ENCODE measurements at places on chromosomes 7 and 10. TPM values are rescaled to one million over a fixed set of nuclear protein-coding genes. Genes with fewer than 3 reads are reported as not detected.

GRCh38 chr7:116095396-116095795 lies 64.8 kb upstream of the TFEC start:
- no peak overlapping the region for H3K27ac ChIP-seq
- no peak for DNase-seq
- no peaks in the 10 kb centered on the region for H3K4me1 ChIP-seq
- no peaks in the 10 kb centered on the region for H3K36me3 ChIP-seq
- H3K4me3 ChIP-seq = no peak overlapping the region

DNA sequence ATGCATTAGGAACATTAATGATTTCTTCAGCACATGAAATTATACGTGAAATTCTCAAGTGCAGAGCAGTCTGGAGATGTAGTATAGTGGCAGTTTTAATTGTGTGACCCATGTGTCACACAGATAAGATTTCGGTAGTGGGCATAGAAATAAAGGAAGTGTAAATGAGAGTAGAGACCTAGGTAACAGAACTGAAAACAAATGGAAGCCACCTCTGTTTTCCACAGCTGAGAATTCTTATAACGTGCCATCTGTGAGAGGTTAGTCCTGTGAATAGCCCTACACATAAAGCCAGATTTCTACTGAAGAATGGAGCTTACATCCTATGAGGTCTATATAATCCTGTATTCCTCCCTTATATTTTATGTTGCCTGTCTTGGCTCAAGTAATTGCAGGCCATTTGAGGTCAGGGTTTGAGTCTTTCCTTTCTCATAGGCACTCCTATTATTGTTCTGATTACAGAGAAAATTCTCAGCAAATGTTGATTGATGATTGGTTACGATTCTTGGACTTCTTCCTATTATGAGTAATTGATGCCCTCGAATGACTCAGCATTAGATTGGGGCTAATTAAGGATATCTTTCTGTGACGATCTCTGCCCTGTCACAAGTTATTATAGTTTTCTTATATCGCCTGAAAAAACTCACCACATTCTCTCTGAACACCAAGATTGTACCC lies 258.2 kb downstream of the KIF20B start:
- no peak for DNase-seq
- no peak overlapping the region for H3K27ac ChIP-seq
- no peak overlapping the region for H3K4me3 ChIP-seq
- H3K36me3 ChIP-seq = no peaks in the 10 kb centered on the region
- peaks cover 2% of the 10 kb centered on the region for H3K4me1 ChIP-seq
- peaks cover 4% of the 10 kb centered on the region for H3K27me3 ChIP-seq

DNA sequence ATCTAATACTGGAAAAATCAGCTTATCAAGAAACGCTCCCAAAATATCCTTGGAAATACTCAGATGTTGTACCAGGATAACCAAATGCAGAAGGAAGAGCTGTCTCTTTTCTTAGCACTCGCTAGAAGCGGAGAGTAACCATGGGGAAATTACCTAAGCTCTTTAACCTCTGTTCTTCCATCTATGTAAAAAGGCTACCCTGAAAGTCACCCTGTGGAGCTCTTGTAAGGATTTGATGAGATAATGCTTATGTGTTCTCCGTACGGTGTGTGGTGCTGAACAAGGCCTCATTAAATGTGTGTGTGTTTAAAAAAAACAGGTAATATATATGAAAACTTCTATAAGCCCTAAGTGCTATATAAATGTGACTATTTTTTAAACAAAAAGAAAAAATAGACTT lies 38.2 kb upstream of the MYO3A start:
- no peaks in the 10 kb centered on the region for H3K4me1 ChIP-seq
- peaks cover 4% of the 10 kb centered on the region for H3K27me3 ChIP-seq
- no peak overlapping the region for H3K27ac ChIP-seq
- H3K4me3 ChIP-seq = no peak overlapping the region
- DNase-seq = no peak

PRKRIP1 gene
- total RNA-seq = 26.2 TPM

DNA sequence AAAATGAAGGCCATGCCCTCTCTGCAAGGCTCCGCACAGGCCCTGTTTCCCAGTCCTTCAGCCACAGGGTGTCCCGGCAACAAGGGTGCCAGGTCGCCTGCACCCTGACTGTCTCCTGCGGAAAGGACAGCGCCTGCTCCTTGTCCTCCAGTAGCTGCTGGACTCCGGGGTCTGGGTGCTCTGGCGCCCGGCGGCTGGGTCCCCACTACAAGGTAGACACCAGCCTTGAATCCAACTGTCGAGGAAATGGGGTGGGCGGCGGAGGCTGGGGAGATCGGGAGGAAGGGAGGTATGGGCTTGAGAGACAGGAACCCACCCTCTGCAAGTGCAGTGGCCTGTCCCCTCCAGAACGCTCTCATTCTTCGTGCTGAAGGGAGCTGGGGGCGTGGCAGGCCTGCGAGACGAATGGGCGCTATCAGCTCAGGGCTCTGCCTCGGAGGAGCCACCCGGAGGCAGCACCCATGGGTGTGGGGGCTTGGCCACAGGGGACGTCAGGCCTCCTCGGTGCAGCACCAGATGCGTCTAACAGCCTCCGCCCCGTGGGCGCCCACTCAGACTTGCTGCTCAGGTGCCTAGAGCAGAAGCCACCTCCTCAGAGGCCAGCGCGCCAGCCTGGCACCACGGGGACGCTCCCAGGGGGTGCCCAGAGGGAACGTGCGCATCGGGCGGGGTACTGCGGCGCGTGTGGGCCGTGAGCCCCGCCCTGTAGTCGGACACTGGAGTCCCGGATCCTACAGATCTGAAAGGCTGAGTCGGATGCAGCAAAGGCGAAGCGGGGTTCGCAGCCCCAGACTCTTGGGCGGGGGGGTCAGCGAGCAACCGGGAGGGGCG lies 15.6 kb downstream of the ADAM8 start:
- peak overlapping the region; percentile 87 for H3K27ac ChIP-seq
- H3K27me3 ChIP-seq = no peaks in the 10 kb centered on the region
- DNase-seq = peak; percentile 89
- peak overlapping the region; percentile 74 for H3K4me3 ChIP-seq

DNA sequence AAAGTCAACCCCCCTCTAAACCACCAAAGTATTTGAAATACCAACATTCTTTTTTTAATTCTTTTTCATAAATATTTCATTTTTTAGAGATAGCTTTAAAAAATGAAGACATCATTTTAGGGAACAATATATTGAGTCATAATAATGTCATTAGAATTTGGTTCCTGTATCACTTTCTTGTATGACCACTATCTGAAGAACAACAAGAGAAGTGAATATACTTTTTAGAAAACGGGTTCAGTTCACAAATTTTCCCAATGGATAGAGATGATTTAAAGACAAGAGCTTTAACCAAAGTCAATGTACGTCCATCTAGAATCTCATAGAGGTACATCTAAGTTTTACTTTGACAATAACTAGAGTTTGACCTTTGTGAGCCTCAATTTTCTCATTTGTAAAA lies 48.2 kb downstream of the CUBN start:
- DNase-seq = no peak
- no peak overlapping the region for H3K27ac ChIP-seq
- no peaks in the 10 kb centered on the region for H3K27me3 ChIP-seq
- H3K4me3 ChIP-seq = no peak overlapping the region

- H3K27ac ChIP-seq = no peak overlapping the region
- no peak overlapping the region for H3K4me3 ChIP-seq
- no peaks in the 10 kb centered on the region for H3K27me3 ChIP-seq
- H3K4me1 ChIP-seq = no peaks in the 10 kb centered on the region
- no peak for DNase-seq
These were observed 17.4 kb upstream of the KIF5B start for GRCh38 chr10:32073659-32074058.

GNGT1 gene
- not detected for total RNA-seq

- no peak overlapping the region for H3K27ac ChIP-seq
- DNase-seq = no peak
- no peaks in the 10 kb centered on the region for H3K4me1 ChIP-seq
- H3K27me3 ChIP-seq = no peaks in the 10 kb centered on the region
- no peak overlapping the region for H3K4me3 ChIP-seq
These were observed 178.2 kb downstream of the ARL4A start for GRCh38 chr7:12865593-12865992.

TMEM213 gene
- total RNA-seq = not detected

DNA sequence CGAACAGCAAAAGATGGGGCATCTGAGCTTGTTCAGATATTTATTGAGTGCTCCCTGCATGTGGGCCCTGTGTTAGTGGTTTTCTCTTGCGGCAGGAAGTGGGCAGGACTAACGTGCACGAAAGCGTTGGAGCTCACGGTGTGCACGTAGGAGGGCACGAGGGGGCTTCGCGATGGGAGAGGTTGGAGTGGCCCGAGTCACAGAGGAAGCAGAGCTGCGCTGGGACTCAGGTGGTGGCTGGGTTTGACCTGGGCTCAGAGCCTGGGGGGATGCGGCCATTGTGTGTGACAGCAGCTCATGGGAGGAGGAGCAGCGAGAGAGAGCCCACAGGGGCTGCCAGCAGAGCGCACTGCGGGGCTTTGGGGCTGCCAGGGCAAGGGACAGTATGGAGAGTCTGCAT lies 7.7 kb downstream of the ZSCAN25 start:
- DNase-seq = peak; percentile 89
- H3K27me3 ChIP-seq = no peaks in the 10 kb centered on the region
- peaks cover 86% of the 10 kb centered on the region for H3K36me3 ChIP-seq
- H3K4me3 ChIP-seq = peak overlapping the region; percentile 88
- H3K4me1 ChIP-seq = peaks cover 67% of the 10 kb centered on the region

GRCh38 chr7:8710124-8710523 lies 276.7 kb downstream of the NXPH1 start:
- no peak overlapping the region for H3K27ac ChIP-seq
- no peaks in the 10 kb centered on the region for H3K27me3 ChIP-seq
- H3K4me1 ChIP-seq = no peaks in the 10 kb centered on the region
- no peak for DNase-seq

DNA sequence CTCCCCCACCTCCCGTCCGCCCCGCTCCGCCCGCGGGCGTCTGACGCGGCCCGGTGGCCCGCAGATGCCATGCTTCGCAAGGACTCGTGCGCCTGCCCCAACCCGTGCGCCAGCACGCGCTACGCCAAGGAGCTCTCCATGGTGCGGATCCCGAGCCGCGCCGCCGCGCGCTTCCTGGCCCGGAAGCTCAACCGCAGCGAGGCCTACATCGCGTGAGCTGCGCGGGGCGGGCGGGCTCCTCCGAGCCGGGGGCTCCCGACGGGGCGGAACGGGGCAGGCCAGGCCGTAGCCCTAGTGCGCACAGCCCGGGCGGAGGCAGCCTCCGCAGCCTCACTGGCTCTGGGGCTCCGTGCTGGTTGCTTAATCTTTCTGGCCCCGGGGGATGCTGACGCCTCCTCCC lies 2.8 kb downstream of the ASIC3 start:
- H3K27me3 ChIP-seq = no peaks in the 10 kb centered on the region
- H3K4me3 ChIP-seq = no peak overlapping the region

GRCh38 chr7:2289621-2290020 lies 24.6 kb downstream of the SNX8 start:
- no peaks in the 10 kb centered on the region for H3K4me1 ChIP-seq
- H3K4me3 ChIP-seq = no peak overlapping the region
- no peaks in the 10 kb centered on the region for H3K27me3 ChIP-seq
- no peak overlapping the region for H3K27ac ChIP-seq

GRCh38 chr10:6780008-6780677 lies 200.1 kb upstream of the PRKCQ start:
- H3K4me3 ChIP-seq = no peak overlapping the region
- no peak overlapping the region for H3K27ac ChIP-seq
- DNase-seq = no peak
- H3K36me3 ChIP-seq = no peaks in the 10 kb centered on the region
- no peaks in the 10 kb centered on the region for H3K4me1 ChIP-seq

DNA sequence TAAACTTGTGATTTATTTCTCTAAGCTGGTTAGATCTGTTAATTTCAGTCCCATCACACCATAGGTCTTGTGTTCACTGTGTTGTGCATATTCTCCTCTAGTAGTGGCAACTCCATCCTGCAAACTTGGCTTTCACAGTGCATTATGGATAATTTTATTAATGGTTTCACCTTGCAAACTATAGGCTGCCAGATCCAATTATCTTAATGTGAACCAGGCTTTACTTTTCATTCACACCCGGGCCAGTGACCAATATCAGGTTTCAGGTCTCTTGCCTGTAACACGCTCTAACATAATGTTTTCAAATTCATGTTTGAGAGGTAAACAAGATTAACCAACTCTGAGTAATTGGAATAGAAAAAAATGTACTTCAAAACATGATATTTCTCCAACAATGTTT lies 1293.0 kb downstream of the REEP3 start:
- H3K27me3 ChIP-seq = no peaks in the 10 kb centered on the region
- no peaks in the 10 kb centered on the region for H3K4me1 ChIP-seq
- H3K36me3 ChIP-seq = no peaks in the 10 kb centered on the region
- H3K27ac ChIP-seq = no peak overlapping the region

DNA sequence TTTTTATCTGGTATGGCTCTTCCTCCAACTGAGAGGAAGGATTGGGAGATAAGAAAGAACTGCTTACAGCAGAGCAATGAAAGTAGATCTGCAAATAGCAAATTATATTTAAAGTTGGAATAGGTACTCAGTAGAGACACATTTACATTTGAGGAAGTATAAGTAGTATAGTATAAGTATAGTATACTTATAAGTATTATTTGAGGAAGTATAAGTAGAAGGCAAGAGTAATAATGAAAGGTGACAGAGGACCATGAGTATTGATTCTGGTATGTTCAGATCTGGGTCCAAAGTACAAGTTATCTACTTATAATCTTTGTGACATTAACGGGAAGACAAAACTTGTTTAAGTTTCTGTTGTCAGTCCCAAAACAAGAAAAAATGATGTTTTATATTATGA lies 527.6 kb upstream of the SORCS1 start:
- H3K4me1 ChIP-seq = no peaks in the 10 kb centered on the region
- no peak overlapping the region for H3K4me3 ChIP-seq
- H3K36me3 ChIP-seq = no peaks in the 10 kb centered on the region
- H3K27me3 ChIP-seq = no peaks in the 10 kb centered on the region
- DNase-seq = no peak
- H3K27ac ChIP-seq = no peak overlapping the region

- no peak overlapping the region for H3K4me3 ChIP-seq
- no peak for DNase-seq
- no peak overlapping the region for H3K27ac ChIP-seq
- peaks cover 2% of the 10 kb centered on the region for H3K27me3 ChIP-seq
These were observed 7.8 kb downstream of the KCND2 start for GRCh38 chr7:120280743-120281142.

RBP3 gene
- not detected for total RNA-seq

DNA sequence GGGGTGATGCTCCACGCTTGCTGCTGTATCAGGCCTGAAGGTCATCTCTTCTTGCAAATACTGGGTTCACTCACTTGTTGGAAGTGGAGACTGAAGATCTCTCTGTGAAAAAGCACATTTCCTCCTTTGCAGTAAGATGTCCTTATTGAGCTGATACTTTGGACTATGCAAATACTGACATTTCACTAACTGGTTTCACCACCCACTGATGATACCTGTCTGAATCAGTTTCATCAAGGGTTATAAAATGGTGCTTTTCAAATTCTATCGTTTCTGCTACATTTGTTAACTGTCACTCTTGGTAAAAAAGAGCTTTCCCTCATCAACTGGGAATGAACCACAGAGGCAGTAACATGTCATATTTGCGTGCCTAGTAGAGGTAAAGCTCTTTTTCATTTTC lies 35.5 kb downstream of the RAB19 start:
- DNase-seq = no peak
- peaks cover 10% of the 10 kb centered on the region for H3K4me1 ChIP-seq
- H3K27me3 ChIP-seq = peaks cover 2% of the 10 kb centered on the region
- H3K27ac ChIP-seq = peak overlapping the region; percentile 77
- H3K36me3 ChIP-seq = no peaks in the 10 kb centered on the region
- no peak overlapping the region for H3K4me3 ChIP-seq

GRCh38 chr10:49150426-49150825 lies 16.6 kb upstream of the FAM170B start:
- peaks cover 7% of the 10 kb centered on the region for H3K27me3 ChIP-seq
- no peak overlapping the region for H3K27ac ChIP-seq
- no peak overlapping the region for H3K4me3 ChIP-seq

- H3K4me1 ChIP-seq = peaks cover 41% of the 10 kb centered on the region
- no peaks in the 10 kb centered on the region for H3K36me3 ChIP-seq
- no peak overlapping the region for H3K27ac ChIP-seq
- H3K4me3 ChIP-seq = no peak overlapping the region
These were observed 52.0 kb upstream of the PRSS1 start for GRCh38 chr7:142697270-142697669.
